AG20443 (cell line): ENCODE measurements at places on chromosomes 13 and 19.

- no peak for DNase-seq
Observed at GRCh38 chr19:6458695-6459261, 814 bp downstream of the SLC25A23 start.

GRCh38 chr19:55390461-55390880, 4.7 kb downstream of the RPL28 start:
- DNase-seq, result no peak

DNA sequence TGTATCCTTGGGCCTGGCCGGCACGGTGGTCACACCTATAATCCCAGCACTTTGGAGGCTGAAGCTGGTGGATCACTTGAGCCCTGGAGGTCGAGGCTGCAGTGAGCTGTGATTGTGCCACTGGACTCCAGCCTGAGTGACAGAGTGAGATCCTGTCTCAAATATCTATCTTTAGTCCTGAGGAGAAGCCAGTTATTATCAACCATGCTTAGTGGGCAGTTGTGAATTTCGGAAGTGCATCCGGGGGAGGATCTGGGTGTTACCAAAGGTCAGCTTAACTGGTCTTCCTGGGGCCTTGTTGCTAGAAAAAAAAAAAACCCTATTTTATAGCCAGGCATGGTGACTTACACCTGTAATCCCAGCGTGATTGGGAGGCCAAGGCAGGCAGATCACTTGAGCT, 9.6 kb downstream of the DHDH start:
- DNase-seq, result no peak

DNA sequence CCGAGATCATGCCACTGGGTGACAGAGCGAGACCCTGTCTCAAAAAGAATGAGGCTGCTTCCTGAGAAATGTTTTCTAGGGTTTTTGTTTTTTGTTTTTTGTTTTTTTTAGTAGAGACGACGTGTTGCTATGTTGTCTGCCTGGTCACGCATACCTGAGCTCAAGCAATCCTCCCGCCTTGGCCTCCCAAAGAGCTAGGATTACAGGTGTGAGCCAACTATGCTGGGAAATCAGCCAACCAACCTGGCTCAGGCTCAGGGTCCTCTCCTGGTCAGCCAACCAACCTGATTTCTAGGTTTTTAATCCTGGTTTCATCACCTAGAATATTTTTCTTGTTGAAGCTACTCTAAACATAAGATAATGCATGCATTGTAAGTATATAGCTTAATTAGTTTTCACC, 7.8 kb downstream of the DHX34 start:
- DNase-seq, result no peak

DNA sequence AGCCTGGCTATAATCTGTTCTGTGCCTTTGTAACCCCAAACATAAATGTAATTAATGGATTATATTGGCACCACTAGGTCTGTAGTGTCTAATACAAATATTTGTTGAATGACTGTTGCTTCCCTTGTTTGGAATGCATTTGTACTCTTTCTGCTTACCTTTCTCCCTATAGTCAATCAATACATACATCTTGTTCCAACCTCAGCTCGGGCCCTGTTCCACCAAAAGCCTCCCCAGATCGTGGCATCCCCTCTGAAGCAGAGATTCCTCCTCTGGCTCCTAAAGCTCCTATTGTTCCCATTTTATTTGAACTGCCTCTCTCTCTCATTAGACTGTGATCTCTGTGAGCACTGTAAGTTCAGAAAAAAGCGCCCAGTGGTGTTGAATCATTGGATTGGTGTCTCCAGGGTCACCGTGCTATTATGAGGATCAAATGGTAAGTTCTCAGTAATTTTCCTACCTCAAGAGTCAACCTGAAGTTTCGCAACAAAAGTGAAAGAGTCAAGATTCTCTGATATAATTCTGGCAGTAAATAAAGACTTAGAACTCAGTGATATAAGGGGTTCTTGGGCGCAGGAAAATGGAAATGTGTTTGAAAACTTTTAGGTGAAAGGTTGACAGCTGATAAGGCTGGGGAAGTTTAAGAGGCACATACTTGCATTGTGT, 151.5 kb downstream of the KLF5 start:
- no peak for DNase-seq

DNA sequence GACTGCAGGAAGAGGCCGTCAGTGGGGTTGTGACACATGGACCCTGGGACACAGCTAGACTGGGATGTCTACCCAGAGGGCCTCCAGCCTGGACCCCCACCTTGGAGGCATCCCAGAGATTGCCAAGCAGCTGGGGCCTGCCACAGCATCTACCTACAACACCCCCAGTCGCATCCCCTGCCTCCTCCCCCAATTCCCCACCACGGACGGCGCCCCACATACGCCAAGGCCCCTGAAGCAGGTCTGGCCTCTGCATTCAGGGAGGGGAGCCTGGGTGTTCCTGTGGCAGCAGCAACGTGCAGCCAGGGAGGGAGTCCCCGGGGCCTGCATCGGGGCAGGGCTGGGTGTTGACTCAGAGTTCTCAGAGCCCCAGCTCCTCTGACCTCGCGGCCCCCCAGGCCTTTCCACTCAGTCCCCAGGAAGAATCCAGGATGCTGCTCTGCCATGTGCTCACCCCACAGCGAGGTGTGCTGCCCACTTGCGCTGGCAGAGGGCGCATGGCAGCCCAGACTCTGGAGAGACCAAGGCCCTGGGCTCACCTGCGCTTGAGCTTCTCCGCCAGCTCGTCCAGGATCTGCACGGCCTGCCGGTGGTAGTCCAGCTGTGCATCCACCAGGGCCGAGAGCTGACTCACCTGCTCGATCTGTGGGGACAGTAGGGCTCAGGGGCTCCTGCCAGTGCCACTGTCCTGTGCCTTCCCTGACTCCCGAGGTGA, 19.6 kb downstream of the MPND start:
- DNase-seq, result no peak

- DNase-seq, result no peak
Observed at GRCh38 chr13:68810660-68811059, 1297.0 kb upstream of the ATXN8OS start.

DNA sequence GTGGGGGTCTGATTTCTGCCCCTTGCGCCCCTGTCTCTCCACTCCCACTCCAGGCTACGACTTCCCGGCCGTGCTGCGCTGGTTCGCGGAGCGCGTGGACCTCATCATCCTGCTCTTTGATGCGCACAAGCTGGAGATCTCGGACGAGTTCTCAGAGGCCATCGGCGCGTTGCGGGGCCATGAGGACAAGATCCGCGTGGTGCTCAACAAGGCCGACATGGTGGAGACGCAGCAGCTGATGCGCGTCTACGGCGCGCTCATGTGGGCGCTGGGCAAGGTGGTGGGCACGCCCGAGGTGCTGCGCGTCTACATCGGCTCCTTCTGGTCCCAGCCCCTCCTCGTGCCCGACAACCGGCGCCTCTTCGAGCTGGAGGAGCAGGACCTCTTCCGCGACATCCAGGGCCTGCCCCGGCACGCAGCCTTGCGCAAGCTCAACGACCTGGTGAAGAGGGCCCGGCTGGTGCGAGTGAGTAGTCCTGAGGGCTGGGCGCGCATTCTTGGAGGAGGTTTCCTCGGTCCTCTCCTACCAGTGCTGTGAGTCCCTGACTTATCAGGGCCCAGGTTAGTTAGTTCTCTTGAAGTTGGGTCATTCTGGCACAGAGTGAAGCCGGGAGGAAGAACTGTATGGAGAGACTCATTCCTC, 12.7 kb downstream of the EHD2 start:
- no peak for DNase-seq

DNA sequence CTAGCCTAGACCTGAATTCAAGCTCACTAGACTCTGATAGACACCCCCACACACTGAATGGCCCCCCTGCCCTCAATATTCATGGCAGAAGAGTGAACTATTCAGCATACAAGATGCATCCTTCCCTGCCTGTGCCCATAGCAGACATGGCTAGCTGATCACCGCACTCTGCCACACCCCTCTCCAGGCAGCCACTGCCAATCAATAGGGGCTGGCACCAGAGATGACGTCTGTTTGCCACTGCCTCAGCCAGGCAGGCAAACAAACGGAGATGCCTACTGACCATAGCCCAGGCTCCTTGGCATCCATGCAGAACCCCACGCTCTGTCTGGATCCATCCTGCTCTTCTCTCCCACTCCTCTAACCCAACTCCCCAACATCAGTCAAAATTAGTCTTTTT, 13.8 kb upstream of the NPAS1 start:
- peak; percentile 35 for DNase-seq

GRCh38 chr13:46622630-46623256, 69.8 kb downstream of the LRCH1 start:
- DNase-seq, result peak; percentile 87

DNA sequence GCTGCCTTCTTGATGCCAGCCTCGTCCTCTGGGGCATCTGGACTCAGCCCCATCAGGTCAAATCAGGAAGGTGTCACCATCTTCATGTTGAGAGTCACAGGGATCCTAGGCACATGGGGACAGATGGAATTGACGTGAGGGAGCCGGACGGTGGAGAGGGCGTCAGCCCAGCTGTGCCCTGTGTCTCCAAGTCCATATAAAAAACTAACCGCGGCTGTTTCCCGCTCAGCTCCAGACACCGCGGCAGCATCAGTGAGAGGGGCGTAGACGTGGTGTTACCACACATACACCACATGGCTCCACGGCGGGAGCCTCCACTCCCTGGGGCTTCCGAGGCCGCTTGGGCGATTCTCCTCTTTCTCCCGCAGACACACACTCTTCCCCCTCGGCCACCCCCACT, 5.6 kb upstream of the PRR36 start:
- no peak for DNase-seq

- DNase-seq, result peak; percentile 56
Observed at GRCh38 chr19:48480558-48481500, 11.7 kb downstream of the CYTH2 start.

DNA sequence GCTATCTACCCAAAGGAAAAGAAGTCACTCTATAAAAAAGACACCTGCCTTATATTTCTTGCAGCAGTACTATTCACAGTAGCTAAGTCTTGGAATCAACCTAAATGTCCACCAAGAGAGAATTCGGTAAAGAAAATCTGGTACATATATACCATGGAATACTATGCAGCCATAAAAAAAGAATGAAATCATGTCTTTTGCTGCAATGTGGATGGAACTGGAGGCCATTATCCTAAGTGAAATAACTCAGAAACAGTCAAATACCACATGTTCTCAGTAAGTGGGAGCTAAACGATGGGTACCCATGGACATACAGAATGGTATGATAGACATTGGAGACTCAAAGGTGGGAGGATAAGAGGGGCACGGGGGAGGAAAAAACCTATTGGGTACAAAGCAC, 82.5 kb upstream of the KCTD15 start:
- no peak for DNase-seq

DNA sequence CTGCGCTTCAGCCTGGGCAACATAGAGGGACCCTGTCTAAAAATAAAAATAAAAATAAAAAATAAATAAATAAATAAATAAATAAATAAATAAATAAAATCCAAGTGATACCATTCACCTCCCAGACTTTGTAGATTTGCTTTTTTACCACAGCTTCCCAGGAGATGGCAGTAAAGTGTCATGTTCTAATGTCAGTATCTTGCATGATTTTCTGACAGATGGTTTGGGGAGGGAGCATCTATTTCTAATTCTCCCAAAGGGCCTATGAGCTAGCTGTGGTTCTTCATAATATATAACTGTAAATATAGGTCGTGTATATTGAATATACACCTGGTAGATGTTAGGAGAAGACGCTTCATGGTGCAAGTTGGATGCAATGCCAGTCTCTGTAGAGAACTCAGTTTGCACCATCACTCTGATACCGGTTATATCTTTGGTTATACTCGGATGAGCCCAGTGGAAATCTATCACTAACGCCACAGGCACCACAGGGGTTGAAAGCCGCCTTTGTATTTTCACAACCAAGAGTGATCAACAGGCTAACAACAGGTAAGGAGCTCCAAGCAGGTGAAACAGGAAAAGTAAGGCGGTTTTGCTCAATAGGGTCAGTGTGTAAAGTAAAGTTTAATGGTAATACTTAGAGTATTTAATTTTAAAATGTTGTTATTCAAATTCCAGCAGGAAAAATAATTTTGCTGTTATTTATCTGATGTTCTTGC, 13.9 kb downstream of the APLP1 start:
- peak; percentile 69 for DNase-seq

DNA sequence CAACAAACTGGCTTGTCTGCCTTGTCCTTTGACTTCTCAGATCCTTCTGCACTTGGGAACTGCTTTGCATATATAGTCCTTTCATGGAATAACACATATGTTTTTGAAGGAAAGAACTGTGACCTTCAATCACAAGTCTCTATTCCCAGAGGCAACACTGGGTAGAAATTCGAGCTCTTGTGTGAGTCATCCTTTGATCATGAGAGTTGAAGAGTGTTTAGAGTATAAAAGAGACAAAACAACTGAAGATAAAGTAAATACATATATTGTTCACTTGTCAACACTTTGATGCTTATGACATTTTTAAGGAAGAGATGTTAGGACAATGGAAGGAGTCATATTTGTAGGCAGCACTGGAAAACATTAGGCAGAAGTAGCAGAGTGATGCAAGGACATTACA, 5.2 kb upstream of the OR7A5 start:
- DNase-seq, result no peak

- DNase-seq, result no peak
Observed at GRCh38 chr13:43433691-43434141, 353.1 kb downstream of the ENOX1 start.

DNA sequence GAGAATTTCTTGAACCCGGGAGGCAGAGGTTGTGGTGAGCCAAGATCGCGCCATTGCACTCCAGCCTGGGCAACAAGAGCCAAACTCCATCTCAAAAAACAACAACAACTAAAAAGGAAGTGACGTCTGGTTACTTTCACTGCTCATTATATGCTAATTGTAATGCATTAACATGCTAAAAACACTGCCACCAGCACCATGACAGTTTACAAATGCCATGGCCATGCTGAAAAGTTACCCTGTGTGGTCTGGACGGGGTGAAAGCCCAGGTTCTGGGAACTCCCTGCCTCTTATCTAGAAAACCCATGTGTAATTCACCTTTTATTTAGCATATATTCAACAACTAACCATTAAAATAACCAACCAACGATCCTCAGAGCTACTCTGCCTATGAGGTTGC, 28.1 kb downstream of the CPT1C start:
- DNase-seq, result no peak
